Naive thymus-derived CD4-positive, alpha-beta T cell (primary cell): ENCODE measurements at places on chromosomes 5 and 9.

GRCh38 chr5:163489055-163489744, 16.2 kb upstream of the MAT2B start:
- H3K27ac ChIP-seq, result no peak overlapping the region
- no peaks in the 10 kb centered on the region for H3K36me3 ChIP-seq
- DNase-seq, result no peak
- no peaks in the 10 kb centered on the region for H3K4me1 ChIP-seq
- H3K27me3 ChIP-seq, result no peaks in the 10 kb centered on the region
- H3K4me3 ChIP-seq, result no peak overlapping the region

GRCh38 chr5:22835686-22836085, 17.5 kb downstream of the CDH12 start:
- no peaks in the 10 kb centered on the region for H3K36me3 ChIP-seq
- H3K27ac ChIP-seq, result no peak overlapping the region
- no peaks in the 10 kb centered on the region for H3K4me1 ChIP-seq
- no peaks in the 10 kb centered on the region for H3K27me3 ChIP-seq

DNA sequence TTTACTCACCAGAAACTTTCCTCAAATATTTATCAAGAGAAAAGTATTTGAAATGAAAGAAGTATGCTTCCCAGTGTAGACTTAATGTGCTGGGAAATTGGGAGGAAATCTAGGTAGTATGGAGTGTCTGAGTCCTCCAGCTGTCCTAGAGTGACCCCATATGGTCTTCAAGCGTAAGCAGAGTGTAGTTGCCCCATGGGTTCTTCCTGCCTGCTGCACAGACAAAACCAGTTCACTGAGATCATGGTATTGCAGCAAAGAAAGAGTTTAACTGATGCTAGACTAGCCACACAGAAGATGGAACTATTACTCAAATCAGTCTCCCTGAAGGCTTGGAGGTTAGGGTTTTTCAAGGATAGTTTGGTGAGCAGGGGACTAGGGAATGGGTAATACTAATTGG, 114.9 kb upstream of the PRLR start:
- no peaks in the 10 kb centered on the region for H3K27me3 ChIP-seq
- H3K4me1 ChIP-seq, result no peaks in the 10 kb centered on the region
- H3K4me3 ChIP-seq, result no peak overlapping the region
- H3K27ac ChIP-seq, result no peak overlapping the region
- no peaks in the 10 kb centered on the region for H3K36me3 ChIP-seq

- no peak overlapping the region for H3K27ac ChIP-seq
- no peaks in the 10 kb centered on the region for H3K27me3 ChIP-seq
Measured at GRCh38 chr5:78811866-78812265, 163.3 kb upstream of the LHFPL2 start.

GRCh38 chr9:134024214-134024792, 978 bp upstream of the BRD3OS start:
- H3K4me3 ChIP-seq, result no peak overlapping the region
- H3K4me1 ChIP-seq, result peaks cover 7% of the 10 kb centered on the region
- no peaks in the 10 kb centered on the region for H3K27me3 ChIP-seq
- DNase-seq, result no peak
- no peak overlapping the region for H3K27ac ChIP-seq

- no peaks in the 10 kb centered on the region for H3K36me3 ChIP-seq
- no peaks in the 10 kb centered on the region for H3K4me1 ChIP-seq
- H3K27me3 ChIP-seq, result no peaks in the 10 kb centered on the region
- no peak overlapping the region for H3K27ac ChIP-seq
- DNase-seq, result no peak
- no peak overlapping the region for H3K4me3 ChIP-seq
Measured at GRCh38 chr5:143985832-143986515, 174.0 kb downstream of the HMHB1 start.

DNA sequence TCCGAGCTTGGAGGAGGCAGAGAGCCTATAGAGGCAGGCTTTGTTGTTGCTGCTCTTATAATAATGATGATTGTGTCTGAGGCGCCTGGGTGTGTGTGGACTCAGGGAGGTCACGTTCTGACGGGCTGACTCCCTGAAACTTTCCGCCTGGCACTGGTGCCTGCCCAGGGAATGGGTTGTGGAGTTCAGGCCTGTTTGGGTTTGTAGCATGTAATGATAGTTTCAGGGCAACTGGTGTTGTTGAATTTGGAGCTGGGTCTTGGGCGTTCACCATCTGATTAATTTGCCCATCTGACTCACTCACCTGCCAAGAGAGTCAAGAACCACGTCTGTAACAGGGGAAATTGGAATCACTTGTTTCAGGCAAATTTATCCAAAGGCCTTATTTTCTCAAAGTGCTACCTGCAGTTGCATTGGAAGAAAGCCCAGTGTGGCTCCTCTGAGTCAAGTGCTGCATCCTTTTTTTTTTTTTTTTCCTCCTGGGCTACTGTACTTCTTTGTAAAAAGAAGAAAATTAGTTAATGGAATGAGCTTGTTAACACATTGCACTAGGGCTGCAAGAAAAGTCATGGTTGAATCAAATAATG, 386.5 kb downstream of the GADD45G start:
- no peaks in the 10 kb centered on the region for H3K27me3 ChIP-seq
- no peak overlapping the region for H3K4me3 ChIP-seq
- no peaks in the 10 kb centered on the region for H3K36me3 ChIP-seq
- H3K27ac ChIP-seq, result no peak overlapping the region

- no peaks in the 10 kb centered on the region for H3K36me3 ChIP-seq
- H3K27ac ChIP-seq, result no peak within 1 kb of the TSS
- DNase-seq, result no peak
- H3K4me3 ChIP-seq, result no peak within 1 kb of the TSS
- H3K27me3 ChIP-seq, result no peaks in the 10 kb centered on the region
- H3K4me1 ChIP-seq, result no peaks in the 10 kb centered on the region
Measured at GRCh38 chr5:160852049-160852448, at the start of gene ATP10B. ATP10B (minus strand) TSS chr5:160852211; CDS start chr5:160688074, 164,137 bp downstream.

- DNase-seq, result no peak
- H3K4me1 ChIP-seq, result peaks cover 14% of the 10 kb centered on the region
- no peaks in the 10 kb centered on the region for H3K36me3 ChIP-seq
- no peaks in the 10 kb centered on the region for H3K27me3 ChIP-seq
Measured at GRCh38 chr9:137278721-137279711, 1.5 kb downstream of the TOR4A start.

DNA sequence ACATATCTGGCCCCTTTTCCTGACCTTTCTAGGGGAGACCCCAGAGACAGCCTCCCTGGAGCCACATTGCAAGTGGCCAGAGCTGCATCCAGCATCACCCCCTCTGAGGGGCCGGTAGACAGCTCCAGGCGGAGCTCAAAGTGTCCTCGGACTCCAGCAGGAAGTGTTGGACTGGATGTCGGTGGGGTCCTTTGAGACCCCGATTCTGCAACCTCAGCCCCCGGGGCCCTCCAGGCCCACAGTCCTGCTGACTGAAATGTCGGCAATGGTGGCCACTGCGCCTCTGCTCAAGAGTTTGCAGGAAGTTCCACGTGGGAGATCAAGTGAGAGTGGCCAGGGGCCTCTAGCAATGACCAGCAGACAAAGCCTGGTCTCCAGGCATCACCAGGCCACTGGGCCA, 115.9 kb upstream of the FOXD4L5 start:
- H3K36me3 ChIP-seq, result no peaks in the 10 kb centered on the region
- no peak overlapping the region for H3K4me3 ChIP-seq
- no peak for DNase-seq
- no peak overlapping the region for H3K27ac ChIP-seq
- no peaks in the 10 kb centered on the region for H3K27me3 ChIP-seq

DNA sequence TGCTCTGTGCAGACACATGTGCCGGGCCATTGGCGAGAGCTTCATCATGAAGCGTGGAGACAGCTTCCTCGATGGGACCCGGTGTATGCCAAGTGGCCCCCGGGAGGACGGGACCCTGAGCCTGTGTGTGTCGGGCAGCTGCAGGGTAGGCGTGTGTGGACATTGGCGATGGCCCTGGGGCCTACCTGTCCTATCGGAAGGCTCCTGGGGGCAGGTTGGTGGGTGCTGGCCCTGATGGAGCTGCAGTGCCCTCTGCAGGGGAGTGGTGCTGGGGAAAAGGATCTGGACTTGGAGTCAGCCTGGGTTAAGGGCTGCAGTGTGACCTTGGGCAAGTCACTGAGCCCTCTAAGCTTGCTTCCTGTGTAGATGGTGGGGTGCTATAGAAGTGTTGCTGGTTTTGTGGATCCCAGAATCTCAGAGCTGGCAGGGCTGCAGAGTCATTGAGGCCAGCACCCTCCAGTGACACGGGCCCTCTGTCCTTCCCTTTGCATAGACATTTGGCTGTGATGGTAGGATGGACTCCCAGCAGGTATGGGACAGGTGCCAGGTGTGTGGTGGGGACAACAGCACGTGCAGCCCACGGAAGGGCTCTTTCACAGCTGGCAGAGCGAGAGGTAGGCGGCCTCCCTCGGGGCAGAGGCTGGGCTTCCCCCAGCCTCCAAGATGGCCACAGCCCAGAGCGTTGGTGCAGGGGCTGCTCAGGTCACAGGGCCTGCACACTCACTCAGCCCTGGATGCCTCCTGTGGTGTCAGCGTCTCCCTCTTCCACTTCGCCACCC, 15.8 kb downstream of the ADAMTS13 start:
- no peak overlapping the region for H3K27ac ChIP-seq
- DNase-seq, result no peak
- H3K4me1 ChIP-seq, result no peaks in the 10 kb centered on the region
- no peak overlapping the region for H3K4me3 ChIP-seq

DNA sequence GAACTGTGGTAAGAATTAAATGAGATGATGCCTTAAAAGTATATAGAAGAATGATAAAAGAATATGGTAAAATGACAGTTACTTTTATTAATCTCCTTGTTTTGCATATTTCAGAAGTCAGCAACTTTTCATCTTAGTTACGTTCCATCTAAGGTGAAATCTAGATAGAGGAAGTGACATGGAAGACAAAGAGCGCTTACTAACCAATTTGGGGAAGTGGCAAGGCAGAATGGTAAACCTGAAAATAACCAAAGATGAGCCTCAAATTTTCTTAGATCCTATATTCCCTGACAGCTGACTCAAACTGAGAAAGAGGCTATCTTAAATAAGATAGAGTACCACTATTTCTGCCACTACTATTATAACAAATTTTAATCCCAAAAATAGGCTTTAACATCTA, 52.5 kb downstream of the FGF10 start:
- no peaks in the 10 kb centered on the region for H3K36me3 ChIP-seq
- no peak overlapping the region for H3K27ac ChIP-seq
- no peaks in the 10 kb centered on the region for H3K27me3 ChIP-seq

- DNase-seq, result no peak
- H3K36me3 ChIP-seq, result no peaks in the 10 kb centered on the region
- H3K27me3 ChIP-seq, result no peaks in the 10 kb centered on the region
- no peak within 1 kb of the TSS for H3K27ac ChIP-seq
Measured at GRCh38 chr5:1882337-1883119, at the start of gene IRX4. IRX4 (minus strand) TSS chr5:1882925; CDS start chr5:1882647, 278 bp downstream.

DNA sequence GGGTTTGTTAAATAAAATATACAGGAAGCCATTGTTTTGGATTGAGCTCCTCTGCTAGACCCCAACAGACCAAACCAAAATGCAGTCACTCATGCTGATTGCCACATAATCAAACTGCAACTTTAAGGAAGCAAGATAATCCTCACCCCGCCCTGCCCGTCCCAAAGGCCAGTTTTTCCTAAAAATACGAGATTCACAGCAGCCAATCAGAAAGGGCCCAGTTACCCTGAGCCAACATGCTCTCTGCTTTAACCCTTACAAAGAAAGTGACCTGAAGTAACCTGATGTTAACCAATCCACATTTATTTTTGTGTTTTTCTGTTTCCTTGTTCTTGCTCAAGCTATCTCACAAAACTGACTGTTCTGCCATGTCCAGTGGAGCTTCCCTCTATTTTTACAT, 21.5 kb upstream of the RNF20 start:
- H3K4me1 ChIP-seq, result no peaks in the 10 kb centered on the region
- H3K36me3 ChIP-seq, result no peaks in the 10 kb centered on the region
- H3K27me3 ChIP-seq, result no peaks in the 10 kb centered on the region
- H3K27ac ChIP-seq, result no peak overlapping the region
- DNase-seq, result no peak

GRCh38 chr9:16830806-16831205, 39.7 kb downstream of the BNC2 start:
- DNase-seq, result no peak
- H3K4me3 ChIP-seq, result no peak overlapping the region
- H3K36me3 ChIP-seq, result no peaks in the 10 kb centered on the region
- no peak overlapping the region for H3K27ac ChIP-seq
- H3K4me1 ChIP-seq, result no peaks in the 10 kb centered on the region

DNA sequence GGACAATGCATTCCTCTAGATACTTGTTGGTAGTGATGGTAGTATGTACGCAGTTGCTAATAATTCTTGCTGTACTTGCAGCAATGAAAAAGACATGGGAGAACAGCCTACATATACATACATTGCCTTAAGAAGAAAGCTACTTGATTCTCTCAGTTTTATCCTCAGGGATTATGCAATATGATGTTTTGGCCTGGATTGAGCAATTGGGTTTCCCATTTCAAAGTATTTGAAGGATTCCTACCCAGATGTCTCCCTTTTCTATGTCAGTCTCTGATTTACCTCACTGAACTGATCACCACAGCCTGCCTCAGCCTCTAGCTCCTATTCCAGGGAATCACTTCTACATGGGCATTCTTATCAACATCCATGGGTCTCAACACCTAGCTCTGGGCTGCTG, 210.1 kb upstream of the CDH10 start:
- DNase-seq, result no peak
- H3K36me3 ChIP-seq, result no peaks in the 10 kb centered on the region
- H3K27me3 ChIP-seq, result no peaks in the 10 kb centered on the region
- no peaks in the 10 kb centered on the region for H3K4me1 ChIP-seq

GRCh38 chr5:91228188-91228587, 154.9 kb downstream of the ARRDC3 start:
- H3K4me3 ChIP-seq, result no peak overlapping the region
- DNase-seq, result no peak
- no peak overlapping the region for H3K27ac ChIP-seq
- no peaks in the 10 kb centered on the region for H3K36me3 ChIP-seq
- H3K27me3 ChIP-seq, result no peaks in the 10 kb centered on the region
- no peaks in the 10 kb centered on the region for H3K4me1 ChIP-seq

DNA sequence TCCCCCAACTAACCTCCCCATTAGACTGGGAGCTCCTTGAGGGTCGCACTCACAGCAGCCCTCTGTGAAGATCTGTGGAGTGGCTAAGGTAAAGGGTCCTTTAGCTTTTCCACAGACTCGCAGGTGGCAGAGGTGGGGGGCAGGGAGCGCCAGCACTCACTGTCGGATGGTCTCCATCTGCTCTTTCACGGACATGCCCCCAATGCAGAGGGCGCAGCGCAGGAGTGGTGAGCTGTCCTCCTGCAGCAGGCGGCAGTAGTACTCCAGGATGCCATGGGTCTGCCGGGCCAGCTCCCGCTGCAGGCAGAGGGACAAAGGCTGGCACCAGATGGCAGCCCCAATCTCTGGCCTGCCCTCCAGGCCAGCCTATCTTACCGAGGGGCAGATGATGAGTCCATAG, 2.2 kb downstream of the DDX41 start:
- peaks cover 9% of the 10 kb centered on the region for H3K4me1 ChIP-seq
- no peaks in the 10 kb centered on the region for H3K27me3 ChIP-seq
- no peak overlapping the region for H3K27ac ChIP-seq
- DNase-seq, result no peak

GRCh38 chr9:93648181-93648580, 71.8 kb downstream of the PHF2 start:
- no peak overlapping the region for H3K4me3 ChIP-seq
- no peaks in the 10 kb centered on the region for H3K4me1 ChIP-seq
- no peak overlapping the region for H3K27ac ChIP-seq
- DNase-seq, result no peak
- H3K27me3 ChIP-seq, result no peaks in the 10 kb centered on the region
